Activated CD4-positive, alpha-beta T cell treated with anti-CD3 and anti-CD28 coated beads, Interleukin-2, amount 10 ng/mL, durations not matched to agents 24 days and 14 days (primary cell): ENCODE measurements at places on chromosomes 12 and 14. TPM values are rescaled to one million over a fixed set of nuclear protein-coding genes. Genes with fewer than 3 reads are reported as not detected.

- DNase-seq = peak; percentile 95
Measured at GRCh38 chr14:76977793-76978720, 50.5 kb downstream of the IRF2BPL start.

DNA sequence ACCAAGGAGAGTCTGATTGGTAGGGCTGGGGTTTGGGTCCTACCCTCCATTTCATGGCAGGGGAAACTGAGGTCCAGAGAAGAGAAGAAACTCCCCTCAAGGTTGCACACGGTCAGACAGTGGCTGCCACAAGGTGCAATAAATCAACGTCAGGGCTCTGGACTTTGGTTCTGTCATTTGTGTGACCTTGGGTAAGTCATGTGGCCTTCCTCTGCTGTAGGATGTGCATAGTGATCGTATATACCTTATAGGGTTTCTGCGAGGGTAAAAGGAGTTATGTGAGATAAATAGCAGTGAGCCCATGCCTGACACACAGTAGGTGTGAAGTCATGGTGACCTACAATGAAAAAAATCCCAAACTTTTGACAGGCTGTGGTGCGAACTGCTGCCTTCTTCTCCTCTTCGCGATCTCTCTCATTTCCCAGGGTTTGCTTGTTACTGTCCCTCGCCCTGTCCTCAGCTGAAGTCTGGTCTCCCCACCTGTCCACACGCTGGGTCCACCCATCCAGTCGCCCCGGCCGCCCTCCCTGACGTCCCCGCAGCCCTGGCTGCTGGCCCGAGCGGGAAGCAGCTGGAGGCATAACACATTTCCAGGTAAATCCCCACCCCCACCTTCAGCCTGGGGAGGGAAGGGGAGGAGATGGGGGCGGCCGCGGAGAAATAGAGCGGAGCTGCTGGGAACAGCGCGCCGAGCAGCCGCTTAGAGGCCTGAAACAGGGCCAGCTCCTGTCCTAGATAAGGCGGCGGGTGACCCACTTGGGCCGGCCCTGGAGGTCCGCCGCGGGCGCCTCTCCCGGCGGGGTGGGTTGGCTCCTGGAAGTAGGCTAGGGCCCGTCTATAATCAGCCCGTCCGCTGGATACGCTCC, 1.8 kb upstream of the FAM222A start:
- DNase-seq = no peak

DNA sequence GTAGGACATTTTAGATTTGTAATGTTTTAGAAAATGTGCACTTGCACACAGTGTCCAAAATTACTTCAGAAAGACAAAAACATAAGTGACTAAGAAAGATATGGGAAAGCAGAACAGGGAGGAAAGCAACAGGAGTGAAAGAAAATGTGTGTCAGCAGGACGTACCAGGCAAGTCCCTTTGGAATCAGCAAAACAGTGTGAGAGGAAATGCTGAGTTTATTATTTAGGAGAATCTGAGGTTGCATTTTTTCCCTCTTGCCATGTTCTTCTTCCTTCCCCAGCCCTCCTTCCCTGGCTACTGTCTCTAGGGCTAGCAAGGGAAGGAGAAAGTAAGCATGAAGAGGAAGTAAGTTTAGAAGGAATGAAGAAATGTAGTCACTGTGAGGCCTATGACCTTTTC, 67.7 kb upstream of the CD163 start:
- no peak for DNase-seq

DNA sequence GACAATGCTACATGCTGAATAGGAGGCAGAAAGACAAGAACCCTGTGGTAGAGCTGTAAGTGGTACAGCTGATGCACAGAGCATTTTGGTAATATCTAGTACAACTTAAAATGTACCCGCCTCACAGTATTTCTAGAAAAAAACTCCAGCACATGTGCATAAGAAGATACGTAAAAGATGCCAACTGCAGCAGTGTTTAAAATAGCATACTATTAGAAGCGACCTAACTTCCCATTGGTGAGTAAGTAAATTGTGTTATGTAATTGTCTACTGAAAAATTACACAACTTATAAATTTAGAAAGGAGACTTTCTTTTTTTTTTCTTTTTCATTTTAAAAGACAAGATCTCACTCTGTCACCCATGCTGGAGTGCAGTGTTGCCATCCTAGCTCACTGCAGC, 114.3 kb upstream of the CAND1 start:
- no peak for DNase-seq

- DNase-seq = no peak
Measured at GRCh38 chr12:101607894-101608293, 13.1 kb downstream of the MYBPC1 start.

GRCh38 chr14:82689948-82690347, 1156.3 kb upstream of the SEL1L start:
- no peak for DNase-seq

GRCh38 chr12:46483572-46484395, 111.2 kb upstream of the SLC38A2 start:
- no peak for DNase-seq

- DNase-seq = peak; percentile 70
Measured at GRCh38 chr12:120677765-120678473, 9.0 kb upstream of the MLEC start.

GRCh38 chr12:131368668-131369071, 342.2 kb upstream of the SFSWAP start:
- DNase-seq = no peak

DNA sequence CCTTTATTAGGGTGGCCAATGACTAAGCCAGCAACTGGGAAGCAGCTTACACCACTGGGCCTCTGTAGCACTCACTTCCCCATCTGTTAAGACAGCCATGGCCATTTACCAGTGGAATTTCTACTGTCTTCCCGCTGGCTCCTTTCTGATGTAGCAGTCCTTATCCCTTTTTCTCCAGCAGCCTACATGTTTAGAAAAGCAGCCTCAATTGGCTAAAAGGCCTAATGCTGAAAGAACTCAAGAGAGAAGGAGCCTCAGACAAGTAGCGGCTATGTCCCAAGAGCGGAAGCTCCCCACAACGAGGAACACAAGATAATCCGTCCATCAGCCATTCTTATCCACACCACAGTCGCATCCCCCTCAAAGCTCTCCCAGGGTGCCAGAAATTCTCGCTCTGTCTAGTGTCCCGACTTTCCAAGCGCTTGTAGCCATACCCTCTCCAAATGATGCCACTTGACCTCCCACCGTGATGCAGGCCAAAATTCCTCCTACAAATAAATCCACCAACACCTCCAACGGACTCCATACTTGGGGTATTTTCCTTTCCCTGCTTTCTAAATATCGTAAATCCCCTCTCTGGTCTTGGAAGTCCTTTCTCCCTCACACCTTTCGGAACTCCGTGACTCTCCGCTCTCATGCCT, 624 bp downstream of the M6PR start:
- peak; percentile 73 for DNase-seq

GRCh38 chr12:123761841-123762714, at the start of gene DNAH10:
TSS of gene DNAH10 (plus strand) at chr12:123762301. CDS start at chr12:123762337, 36 bp downstream.
- DNase-seq = peak; percentile 80

- no peak for DNase-seq
Measured at GRCh38 chr12:38886064-38886463, 19.3 kb downstream of the CPNE8 start.

- no peak for DNase-seq
Measured at GRCh38 chr14:68730811-68731425, 61.9 kb downstream of the ZFP36L1 start.

DNA sequence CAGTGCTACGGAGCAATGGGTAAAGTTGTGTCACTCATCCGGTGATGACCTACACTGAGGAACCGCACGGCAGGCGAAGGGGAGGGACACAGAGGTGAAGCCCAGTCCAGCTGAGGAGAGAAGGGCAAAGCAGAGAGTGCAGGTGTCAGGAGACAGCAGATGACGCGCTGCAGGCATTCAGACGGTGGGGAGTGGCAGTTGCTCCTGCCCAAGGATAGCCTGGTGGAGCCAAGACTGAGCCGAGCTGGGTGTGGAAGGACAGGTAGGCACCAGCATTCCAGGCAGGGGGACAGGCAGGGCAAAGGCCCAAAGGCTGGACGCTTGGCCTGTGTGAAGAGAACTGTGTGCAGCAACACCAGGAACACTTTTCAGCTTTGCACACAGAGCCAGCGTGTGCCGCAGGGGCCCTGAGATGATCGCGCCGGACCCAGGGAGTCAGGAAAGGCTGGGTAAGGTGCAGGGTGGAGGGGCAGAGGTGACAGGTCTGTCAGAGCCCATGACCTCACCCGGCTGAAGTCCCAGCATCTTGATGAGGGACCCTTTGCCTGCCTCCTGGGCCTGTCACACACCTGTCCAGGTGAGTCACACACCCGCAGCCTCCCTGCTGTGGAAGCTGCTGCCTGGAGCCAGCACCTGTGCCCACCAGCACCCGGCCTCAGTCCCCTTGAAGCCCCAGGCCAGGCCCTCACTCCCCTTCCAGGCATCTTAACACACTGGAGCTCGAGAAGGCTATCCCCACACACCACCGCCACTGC, 48.4 kb downstream of the TSPAN11 start:
- no peak for DNase-seq

GRCh38 chr14:103625356-103626095, 3.5 kb upstream of the KLC1 start:
- peak; percentile 78 for DNase-seq

GRCh38 chr12:94615260-94616181, 34.8 kb downstream of the TMCC3 start:
- DNase-seq = no peak

DNA sequence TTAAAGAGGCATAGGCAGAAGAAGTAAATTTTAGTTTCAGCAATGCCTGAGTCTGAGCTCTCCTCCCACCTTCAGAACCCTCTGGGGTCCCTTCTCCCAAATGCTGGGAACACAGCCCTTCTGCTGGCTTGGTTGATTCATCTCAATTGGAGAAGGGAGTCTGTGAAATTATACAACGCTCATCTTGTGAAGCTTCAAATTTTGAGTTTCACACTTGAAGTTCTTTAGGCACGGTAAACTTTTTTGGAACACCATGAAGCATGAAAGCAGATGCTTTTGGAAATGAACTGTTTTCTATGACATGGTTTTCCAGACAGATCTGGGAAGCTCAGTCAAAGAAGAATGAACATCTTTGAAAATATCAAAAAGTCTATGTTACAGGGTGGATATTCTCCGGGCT, 69.9 kb downstream of the TBK1 start:
- no peak for DNase-seq

DNA sequence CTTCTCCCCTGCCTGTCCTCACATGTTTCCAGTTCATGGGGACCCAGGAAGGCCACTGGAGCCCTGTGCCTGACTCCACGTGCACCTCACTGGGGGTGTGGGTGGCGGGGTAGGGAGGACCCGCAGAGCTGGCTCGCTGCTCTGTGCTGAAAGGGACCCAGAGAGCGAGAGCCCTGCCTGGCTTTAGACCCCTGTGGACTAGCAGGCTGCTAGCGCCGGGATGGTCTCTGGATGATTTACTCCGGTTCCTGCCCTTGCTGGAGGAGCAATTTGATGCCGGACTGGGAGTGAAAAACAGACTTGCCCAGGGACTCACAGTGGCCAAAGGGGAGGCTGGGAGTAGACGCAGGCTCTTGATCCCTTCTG, 49.0 kb downstream of the NTF3 start:
- DNase-seq = no peak

RDH12 gene
- not detected in 2 replicates for total RNA-seq

HSPB8 gene
- not detected in 2 replicates for total RNA-seq

IAPP gene
- not detected in 2 replicates for total RNA-seq

SERPINA10 gene
- total RNA-seq = not detected in 2 replicates

ATP23 gene
- total RNA-seq = 8.3 and 10.7 TPM in 2 replicates
